Mammary epithelial cell (primary cell): ENCODE measurements at places on chromosomes 3 and 15.

DNA sequence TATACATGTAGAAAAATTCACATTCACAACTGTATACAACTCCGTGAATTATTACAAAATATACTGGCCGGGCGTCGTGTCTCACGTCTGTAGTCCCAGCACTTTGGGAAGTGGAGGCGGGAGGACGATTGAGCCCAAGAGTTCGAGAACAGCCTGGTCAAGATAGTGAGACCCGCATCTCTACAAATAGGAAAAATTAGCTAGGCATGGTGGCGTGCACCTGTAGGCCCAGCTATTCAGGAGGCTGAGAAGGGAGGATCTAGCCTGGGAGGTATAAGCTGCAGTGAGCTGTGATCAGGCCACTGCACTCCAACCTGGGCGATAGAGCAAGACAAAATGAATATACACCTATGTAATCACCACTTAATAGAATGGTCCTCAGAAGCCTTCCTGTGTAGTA is 1.3 kb downstream of the RAD51 start:
- no peak for DNase-seq

GRCh38 chr3:10964537-10965167 is 27.9 kb upstream of the SLC6A1 start:
- peak; percentile 11 for DNase-seq

- no peak for DNase-seq
Observed at GRCh38 chr15:26421065-26421464, 351.8 kb downstream of the GABRB3 start.

- no peak for DNase-seq
Observed at GRCh38 chr3:60215946-60216345, 1035.3 kb downstream of the FHIT start.

- peak; percentile 16 for DNase-seq
Observed at GRCh38 chr3:33949074-33949473, 150.6 kb downstream of the PDCD6IP start.

- no peak for DNase-seq
Observed at GRCh38 chr3:138332472-138333073, 2.9 kb upstream of the NME9 start.

- peak; percentile 83 for DNase-seq
Observed at GRCh38 chr15:62209821-62210220, 44.7 kb upstream of the C2CD4B start.

- no peak for DNase-seq
Observed at GRCh38 chr3:73351423-73352071, 273.2 kb downstream of the PDZRN3 start.

DNA sequence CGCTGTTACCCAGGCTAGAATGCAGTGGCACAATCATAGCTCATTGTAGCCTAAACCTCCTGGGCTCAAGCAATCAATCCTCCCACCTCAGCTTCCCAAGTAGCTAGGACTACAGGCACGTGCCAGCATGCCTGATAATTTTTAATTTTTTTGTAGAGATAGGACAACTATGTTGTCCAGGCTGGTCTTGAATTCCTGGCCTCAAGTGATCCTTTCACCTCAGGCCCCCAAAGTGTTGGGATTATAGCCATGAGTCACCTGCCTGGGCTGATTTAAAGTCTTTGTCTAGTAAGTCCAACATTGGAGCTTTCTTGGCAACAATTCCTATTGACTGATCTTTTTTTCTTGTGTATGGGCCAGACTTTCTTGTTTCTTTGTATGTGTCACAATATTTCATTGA is 28.1 kb downstream of the SPINK8 start:
- DNase-seq = peak; percentile 25

DNA sequence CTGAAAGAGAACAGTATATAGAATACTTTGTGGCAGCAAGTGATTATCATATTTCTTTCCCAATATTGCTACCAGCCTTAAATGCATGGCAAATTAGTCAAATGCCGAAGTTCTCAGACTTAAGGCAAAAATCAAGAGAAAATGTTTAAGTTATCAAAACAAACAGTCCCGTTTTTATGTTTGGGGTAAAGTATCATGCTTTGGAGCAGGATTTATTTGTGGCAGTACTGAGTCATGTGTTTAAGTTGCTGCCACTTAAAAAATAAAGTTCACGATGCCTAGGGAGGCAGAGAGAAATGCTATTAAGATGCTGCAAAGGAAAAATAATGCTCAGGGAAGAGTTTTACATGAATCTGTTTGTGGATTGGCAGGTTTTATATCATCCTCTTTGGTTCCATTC is 417.4 kb upstream of the MDFIC2 start:
- no peak for DNase-seq

- DNase-seq = no peak
Observed at GRCh38 chr3:24843955-24844354, 349.3 kb upstream of the THRB start.

DNA sequence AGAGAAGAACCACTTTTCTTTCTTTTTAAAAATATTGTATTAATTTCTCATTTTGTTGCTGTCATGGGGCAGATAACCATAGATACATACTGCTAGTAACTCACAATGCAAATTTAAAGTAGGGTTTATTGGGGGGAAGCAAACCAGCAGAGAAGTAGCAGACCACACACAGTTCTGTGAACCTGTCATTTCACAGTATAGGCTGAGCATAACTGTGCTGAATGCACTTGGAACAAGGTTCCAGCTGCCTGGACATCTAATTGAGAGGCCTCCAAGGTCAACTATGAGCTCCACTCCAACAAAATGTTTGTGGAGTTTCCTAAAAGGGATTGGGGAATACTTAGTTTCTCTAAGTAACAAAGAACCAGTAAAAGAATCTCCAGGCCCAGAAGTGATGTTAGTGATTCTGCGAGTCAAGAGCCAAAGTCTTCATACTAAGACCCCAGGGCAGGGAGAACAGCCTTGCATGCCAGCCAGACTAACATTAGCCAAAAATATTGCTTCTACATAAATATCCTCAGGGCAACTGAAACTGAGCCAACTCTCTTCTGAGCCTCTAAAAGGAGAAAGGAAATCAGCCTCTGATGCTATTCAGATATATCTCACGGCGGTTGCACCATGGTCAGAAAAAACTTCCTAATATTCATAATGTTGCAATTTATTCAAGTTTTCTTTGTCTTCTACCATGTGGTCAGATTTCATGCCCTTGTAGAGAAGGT is 856.4 kb upstream of the ALCAM start:
- peak; percentile 2 for DNase-seq

DNA sequence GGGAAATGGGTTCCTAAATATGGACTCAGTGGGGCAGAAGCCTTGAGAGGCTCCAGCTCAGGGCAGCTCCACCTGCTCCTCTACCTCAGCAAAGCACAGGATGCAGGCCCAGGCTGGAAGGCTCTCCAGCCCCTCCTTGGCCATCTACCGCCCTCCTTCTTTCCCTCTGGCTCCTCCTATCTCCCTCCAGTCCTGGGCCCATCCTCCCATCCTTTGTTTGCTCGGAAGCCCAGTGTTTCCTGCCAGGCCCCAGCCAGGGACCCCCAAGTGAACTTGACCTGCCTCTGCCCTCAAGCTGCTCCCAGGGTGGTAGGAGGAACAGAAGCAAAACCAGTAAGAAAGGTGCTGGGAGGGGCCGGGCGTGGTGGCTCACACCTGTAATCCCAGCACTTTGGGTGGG is 20.1 kb downstream of the MAPKAPK3 start:
- DNase-seq = no peak

DNA sequence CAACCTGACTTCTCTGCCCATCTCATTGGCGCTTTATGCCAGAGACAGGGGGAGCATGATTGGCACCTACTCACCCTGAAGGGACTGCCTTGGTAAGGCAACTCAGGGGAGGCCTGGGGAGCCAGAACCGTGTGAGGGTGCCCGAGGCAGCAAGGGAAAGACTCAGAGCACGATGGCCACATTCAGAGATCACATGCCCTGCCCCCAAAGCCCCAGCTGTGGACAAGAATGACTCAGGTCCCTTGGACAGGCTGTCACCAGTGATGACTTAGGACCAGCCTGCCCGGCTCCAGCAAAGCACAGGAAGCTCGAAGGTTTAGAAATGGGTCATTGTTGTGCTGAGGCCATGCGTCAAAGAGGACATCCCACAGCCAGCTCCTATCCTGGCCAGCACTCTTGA is 49.1 kb upstream of the LIMD1 start:
- DNase-seq = no peak

- DNase-seq = no peak
Observed at GRCh38 chr3:81936817-81937216, 175.4 kb upstream of the GBE1 start.

- DNase-seq = no peak
Observed at GRCh38 chr3:127844326-127844942, 22.1 kb upstream of the MGLL start.

DNA sequence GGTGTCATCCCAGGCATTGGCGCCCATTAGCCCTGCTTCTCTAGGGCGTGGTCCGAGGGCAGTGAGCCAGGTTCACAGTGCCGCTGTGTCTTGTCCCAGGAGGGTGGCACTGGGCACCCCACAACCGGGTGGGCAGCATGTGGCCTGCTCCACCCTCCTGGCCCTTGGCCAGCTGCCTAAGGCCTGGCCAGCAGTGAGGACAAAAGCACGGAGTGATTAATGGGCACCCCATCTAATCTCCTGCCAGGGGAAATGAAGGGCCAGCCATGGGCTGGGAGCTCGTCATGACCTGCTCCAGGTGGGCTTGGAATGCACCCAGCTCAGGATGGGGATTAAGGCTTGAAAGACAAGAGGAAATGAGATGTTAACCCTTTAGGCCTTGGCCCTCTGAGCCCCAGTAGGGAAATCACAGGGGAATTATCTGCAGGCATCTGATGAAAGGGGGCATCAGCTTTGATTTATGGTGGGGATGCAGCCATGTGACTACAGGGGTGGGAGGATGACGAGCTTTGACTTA is 5.2 kb downstream of the THSD4 start:
- no peak for DNase-seq

DNA sequence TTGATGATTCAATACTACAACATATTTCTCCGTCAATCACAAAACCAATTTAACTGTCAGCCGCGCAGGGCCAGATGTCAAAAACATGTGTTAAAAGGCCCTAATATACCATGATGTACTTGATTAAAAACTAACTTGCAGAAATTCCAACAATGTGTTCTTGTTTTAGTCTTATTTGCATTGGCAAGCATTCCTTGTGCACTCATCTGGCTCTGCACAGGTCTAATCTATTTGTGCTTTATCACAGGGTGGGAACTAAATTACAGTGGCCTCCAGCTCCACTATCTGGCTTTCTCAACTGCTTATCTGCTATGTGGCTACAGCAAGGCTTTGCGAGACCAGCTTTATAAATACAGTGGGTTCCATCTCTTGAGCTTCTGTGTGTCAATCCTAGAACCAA is 455.5 kb downstream of the ERC2 start:
- DNase-seq = no peak

GRCh38 chr3:178255315-178255714 is 280.9 kb upstream of the KCNMB2 start:
- peak; percentile 22 for DNase-seq

- no peak for DNase-seq
Observed at GRCh38 chr3:132898141-132898540, 140.1 kb upstream of the TMEM108 start.

- peak; percentile 25 for DNase-seq
Observed at GRCh38 chr15:73873889-73874511, 636 bp downstream of the TBC1D21 start.

DNA sequence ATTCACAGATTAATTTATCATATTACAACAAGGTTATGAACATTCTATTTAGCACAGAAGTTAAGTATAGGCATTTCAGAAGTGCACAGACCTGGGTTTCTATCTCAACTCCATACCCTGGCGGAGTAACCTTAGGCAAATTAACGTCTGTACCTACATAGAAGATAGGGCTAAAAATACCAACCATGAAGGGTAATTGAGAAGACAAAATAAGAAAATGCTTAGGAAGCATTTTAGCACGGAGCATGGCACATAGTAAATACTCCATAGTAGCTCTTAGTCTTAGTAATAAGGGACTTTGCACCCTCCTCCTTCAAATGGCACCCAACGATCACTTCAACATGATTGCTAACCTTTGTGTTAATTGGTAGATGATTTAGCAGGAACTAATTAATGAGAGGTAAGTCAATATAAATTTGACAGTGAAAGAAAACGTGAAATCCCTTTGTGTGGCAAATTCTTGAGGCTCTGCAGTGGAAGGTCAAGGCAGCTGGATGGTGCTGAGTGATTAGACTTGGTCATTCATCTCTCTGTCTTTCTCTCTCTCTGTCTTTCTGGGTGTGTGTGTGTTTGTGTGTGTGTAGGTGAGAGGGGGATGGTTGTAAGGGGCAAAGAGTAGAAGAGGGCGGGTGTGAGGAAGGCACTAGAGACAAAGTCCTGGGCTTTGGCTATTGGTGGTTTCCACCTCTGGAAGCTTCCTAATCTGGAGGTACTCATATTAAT is 131.1 kb upstream of the PHLDB2 start:
- no peak for DNase-seq

- DNase-seq = no peak
Observed at GRCh38 chr3:31013843-31014242, 119.4 kb upstream of the GADL1 start.

DNA sequence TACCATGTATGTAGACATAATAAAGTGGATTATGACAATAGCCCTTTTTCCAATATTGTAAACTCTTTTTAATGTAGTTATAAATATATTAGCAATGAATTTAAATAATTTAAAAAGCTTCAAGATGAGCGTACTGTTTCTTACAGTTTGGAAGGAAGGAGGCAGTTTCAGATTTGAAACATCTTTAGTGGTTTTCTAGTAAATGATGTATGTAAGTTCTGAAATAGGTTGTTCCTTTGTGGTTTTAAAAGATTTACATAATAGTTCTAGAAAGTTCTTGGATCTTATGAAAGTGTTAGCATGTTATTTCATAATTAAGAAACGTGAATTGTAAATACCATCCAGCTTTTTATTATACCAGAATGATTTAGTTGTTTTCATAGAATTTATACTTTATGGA is 16.0 kb downstream of the DNAJC19 start:
- DNase-seq = no peak

GRCh38 chr3:123036352-123037014 is 8.9 kb upstream of the SEMA5B start:
- DNase-seq = peak; percentile 75

GRCh38 chr3:94009608-94010007 is 18.8 kb downstream of the STX19 start:
- no peak for DNase-seq

- DNase-seq = no peak
Observed at GRCh38 chr3:156902916-156903315, 76.8 kb downstream of the LEKR1 start.

DNA sequence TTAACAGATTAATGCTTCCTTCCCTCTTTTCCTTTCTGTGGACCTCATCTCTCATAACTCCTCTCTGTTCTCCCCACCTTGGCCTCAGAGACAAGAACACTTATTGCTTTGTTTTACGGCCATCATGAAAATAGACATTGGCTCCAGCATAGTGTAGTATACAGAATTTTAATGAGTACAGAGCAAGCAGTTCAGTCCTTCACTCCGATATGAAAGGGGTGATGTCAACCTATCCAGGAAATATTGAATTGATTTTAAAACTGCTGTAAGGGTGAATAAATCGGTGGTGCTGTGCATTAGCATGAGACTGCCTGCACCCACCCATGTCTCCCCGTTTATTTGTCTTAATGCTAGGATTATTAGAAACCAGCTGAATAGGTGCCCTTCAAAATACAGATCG is 490.9 kb upstream of the TBL1XR1 start:
- no peak for DNase-seq

GRCh38 chr3:101379658-101380376 is 59.4 kb upstream of the IMPG2 start:
- DNase-seq = no peak

- no peak for DNase-seq
Observed at GRCh38 chr3:177482048-177482691, 284.9 kb upstream of the TBL1XR1 start.
